ENCODE measurements at places on chromosomes 1 and 21.

GRCh38 chr1:111818081-111818480 is 62.4 kb downstream of the DDX20 start:
- no peak overlapping the region for H3K4me3 ChIP-seq
- no peak for DNase-seq
- H3K4me1 ChIP-seq: no peaks in the 10 kb centered on the region
- no peak overlapping the region for H3K27ac ChIP-seq

- peak overlapping the region; percentile 36 for H3K27ac ChIP-seq
- no peaks in the 10 kb centered on the region for H3K27me3 ChIP-seq
- H3K36me3 ChIP-seq: peaks cover 43% of the 10 kb centered on the region
- no peak for DNase-seq
- peaks cover 39% of the 10 kb centered on the region for H3K4me1 ChIP-seq
- no peak overlapping the region for H3K4me3 ChIP-seq
Measured at GRCh38 chr21:34999397-34999941, 49.6 kb downstream of the RUNX1 start.

- DNase-seq: no peak
- H3K27me3 ChIP-seq: no peaks in the 10 kb centered on the region
- no peaks in the 10 kb centered on the region for H3K4me1 ChIP-seq
Measured at GRCh38 chr21:43817157-43818086, 28.0 kb downstream of the RRP1 start.

GRCh38 chr1:233641029-233641428 is 27.1 kb downstream of the KCNK1 start:
- H3K36me3 ChIP-seq: no peaks in the 10 kb centered on the region
- no peak overlapping the region for H3K27ac ChIP-seq
- H3K4me3 ChIP-seq: no peak overlapping the region
- H3K27me3 ChIP-seq: no peaks in the 10 kb centered on the region
- no peak for DNase-seq

- no peak overlapping the region for H3K27ac ChIP-seq
- no peaks in the 10 kb centered on the region for H3K36me3 ChIP-seq
- no peak overlapping the region for H3K4me3 ChIP-seq
- no peaks in the 10 kb centered on the region for H3K4me1 ChIP-seq
- no peaks in the 10 kb centered on the region for H3K27me3 ChIP-seq
- peak; percentile 38 for DNase-seq
Measured at GRCh38 chr1:72186733-72187307, 95.5 kb downstream of the NEGR1 start.

DNA sequence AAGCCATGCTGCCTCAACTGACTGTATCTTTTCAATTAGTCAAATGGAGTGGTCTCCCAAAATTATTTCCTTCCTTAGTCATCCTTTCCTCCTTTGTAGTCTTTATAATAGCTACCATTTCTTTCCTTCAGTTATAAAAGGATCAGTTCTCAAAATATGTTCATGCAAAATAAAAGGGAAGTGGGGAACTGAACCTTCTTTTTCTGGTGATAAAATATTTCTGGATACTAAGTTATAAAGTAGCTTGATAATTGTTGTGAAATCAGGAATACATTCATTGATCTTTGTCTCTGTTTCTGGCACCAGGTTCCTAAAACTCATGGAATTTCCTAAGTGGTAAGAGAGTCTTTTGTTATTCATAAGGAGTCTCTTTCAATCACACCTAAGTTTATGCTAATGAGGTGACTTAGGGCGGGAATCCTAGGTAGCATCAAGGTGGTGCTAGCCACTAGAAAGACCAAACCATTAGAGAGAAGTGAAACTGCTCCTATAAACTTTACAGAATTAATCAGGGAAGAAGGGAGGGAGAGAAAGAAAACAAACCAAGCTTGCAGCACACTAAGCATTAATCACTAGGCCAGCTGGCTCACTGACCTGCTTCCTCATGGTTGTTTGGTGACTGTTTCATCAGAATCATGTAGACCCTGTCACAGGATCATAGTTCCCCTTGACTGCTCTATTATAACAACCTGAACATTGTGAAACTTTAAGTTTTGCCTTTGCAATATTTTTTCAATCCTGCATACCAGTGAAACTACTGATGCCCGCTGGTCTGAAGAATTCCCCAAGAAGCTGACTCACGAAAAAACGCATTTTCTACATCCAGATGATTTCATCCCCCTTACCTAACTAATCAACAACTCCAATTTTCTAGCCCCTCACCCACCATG is 161.6 kb upstream of the PTBP2 start:
- no peaks in the 10 kb centered on the region for H3K27me3 ChIP-seq
- no peak for DNase-seq
- H3K27ac ChIP-seq: no peak overlapping the region
- no peaks in the 10 kb centered on the region for H3K36me3 ChIP-seq
- H3K4me1 ChIP-seq: no peaks in the 10 kb centered on the region
- H3K4me3 ChIP-seq: no peak overlapping the region

DNA sequence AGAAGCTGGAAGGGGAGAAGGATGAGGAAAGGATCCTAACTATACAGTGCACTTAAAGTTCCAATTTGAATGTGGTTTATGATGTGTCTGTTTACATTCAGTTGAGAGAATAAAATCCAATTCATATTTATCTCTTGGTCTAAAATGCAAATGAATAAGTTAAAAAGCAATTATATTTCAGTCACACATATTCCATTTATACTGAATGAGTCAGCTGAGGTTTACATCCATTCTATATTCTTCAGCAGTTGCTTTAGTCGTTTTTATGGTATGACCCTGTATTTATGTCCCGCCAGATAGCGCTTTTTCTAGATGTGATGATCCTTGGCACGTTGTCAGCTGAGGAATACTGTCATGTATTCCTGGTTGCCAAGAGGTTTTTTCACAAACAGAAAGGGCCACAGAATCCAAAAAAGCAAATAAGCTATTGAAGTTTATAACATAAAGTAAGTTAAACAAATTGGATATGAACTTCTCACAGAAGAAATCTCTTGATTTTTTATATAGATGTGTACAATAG is 866.2 kb downstream of the NCAM2 start:
- no peak for DNase-seq
- H3K4me1 ChIP-seq: no peaks in the 10 kb centered on the region
- H3K27ac ChIP-seq: no peak overlapping the region

DNA sequence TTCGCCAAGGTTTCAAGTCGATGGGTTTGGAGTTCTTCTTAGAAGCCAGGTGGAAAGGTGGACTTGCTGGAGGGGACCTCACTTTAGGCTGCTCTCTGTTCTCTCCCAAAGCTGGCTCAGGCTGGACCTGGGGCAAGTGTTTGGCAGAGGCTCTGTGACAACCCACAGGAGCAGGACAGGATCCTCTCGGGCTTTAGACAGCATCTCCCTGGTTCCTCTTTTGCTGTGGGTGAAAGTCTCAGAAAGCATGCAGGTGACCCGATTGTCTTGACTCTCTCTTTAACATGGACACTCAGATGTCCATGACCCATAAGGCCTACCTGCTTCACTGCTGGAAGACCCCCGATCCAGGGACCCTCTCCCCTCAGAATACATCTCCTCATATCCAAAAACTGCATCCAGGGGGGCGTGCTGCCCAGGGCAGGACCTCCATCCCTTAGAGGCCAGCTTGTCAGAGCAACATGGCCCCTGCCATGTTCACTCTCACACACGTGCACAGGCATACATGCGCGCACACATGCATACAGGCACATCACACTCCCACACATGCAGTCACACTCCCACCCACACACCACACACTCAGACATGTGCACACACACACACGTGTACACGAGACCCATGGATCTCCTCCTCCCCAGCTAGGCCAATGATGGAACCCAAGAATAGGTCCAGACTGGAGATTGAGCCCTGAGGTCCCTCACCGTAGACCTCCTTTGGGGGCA is 21.3 kb downstream of the MRPL37 start:
- no peak for DNase-seq
- no peaks in the 10 kb centered on the region for H3K27me3 ChIP-seq
- H3K4me3 ChIP-seq: no peak overlapping the region
- no peak overlapping the region for H3K27ac ChIP-seq

DNA sequence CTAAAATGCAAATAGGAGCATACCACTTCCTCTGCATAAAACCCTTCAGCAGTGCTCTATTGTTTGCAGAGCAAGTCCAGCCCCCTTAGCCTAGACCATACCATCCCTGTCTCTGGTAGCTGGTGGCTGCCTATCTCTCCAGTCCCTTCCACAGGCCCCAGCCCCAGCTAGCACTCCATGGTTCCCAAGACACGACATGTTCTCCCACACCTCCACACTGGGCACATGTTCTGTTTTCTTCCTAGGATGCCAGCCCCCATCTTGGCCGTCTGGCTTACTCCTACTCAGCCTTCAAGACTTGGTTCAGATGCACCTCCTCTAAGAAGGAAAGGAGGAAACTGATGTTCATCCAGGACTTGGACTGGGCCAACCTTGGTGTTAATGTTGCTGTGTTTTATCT is 108.4 kb downstream of the BEND5 start:
- H3K4me1 ChIP-seq: no peaks in the 10 kb centered on the region
- no peaks in the 10 kb centered on the region for H3K36me3 ChIP-seq
- H3K4me3 ChIP-seq: no peak overlapping the region
- no peak for DNase-seq

DNA sequence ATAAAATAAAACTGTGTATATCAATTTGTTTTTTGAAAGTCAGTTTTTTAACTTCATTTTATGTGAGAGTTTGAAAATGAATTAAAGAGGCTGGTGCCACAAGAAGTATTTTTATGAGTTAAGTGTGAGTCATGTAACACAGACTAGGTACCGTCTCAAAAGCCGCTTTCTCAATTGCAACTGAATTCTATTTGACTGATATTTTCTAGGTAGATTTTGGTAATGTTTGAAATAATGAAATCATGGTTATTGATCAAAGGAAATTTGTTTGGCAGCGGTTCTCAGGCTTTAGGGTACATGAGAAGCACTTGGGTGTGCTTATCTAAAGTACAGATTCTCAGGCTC is 4.6 kb downstream of the SNX27 start:
- no peak for DNase-seq
- H3K36me3 ChIP-seq: no peaks in the 10 kb centered on the region
- no peak overlapping the region for H3K4me3 ChIP-seq
- no peaks in the 10 kb centered on the region for H3K27me3 ChIP-seq
- peaks cover 5% of the 10 kb centered on the region for H3K4me1 ChIP-seq
- no peak overlapping the region for H3K27ac ChIP-seq

Measured in thymus (tissue), 14 donors.